SK-N-MC (cell line): ENCODE measurements at places on chromosomes 2 and 18.

DNA sequence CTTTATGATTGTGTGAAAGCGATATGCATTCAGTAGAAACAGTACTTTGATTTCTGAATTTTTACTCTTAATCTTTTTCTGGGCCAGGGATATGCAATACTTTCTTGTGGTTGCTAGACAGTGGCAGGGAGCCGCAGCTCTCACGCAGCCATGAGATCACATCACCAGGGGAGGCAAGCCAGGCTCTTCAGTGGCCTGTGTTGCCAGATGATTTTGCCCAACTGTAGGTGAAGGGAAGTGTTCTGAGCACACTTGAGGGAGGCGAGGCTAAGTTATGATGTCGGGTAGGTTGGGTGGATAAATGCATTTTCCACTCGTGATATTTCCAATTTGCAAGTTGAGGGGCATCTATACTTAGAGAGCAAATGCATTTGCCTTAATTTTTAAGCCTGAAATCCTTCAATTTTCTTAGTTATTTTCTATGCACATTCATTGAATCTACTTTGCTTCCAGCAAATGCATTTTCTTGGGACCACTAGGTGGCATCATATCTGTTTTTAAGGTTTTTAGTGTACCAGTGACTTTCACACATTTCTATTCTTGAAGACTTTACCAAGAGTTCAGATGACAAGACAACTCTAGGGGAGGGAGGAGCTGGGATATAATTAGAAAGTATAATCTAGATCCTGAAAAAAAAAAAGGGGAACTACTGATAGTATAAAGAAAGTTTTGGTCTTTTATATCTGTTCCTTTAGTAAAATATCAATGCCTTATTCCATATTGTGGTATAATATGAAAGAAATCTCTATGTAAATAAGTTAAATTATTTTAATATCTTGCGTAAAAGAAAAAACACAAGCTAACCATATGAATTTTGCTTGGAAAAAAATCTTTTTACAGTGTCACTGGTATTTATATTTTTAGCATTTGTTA, 643.3 kb downstream of the SOCS6 start:
- peak; percentile 16 for DNase-seq

GRCh38 chr18:50334546-50335152, 40.2 kb upstream of the SKA1 start:
- no peak for DNase-seq

DNA sequence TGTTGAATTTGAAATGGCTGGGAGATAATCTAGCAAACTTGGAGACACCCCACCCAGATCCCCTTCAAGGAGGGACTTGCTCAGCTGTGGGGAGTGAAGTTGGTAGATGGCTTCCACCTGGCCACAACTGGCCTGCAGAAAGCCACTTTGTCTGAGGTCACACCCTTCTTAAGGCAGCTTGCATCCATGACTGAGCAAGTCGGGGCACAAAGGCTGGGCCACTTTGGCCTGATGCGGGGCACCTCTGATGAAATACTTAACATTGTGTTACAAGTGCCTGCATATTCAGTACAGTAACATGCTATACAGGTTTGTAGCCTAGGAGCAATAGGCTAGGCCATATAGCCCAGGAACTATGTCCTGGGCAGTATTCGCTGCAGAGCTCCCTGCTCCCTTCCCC, 13.4 kb upstream of the RPL37A start:
- DNase-seq, result no peak

DNA sequence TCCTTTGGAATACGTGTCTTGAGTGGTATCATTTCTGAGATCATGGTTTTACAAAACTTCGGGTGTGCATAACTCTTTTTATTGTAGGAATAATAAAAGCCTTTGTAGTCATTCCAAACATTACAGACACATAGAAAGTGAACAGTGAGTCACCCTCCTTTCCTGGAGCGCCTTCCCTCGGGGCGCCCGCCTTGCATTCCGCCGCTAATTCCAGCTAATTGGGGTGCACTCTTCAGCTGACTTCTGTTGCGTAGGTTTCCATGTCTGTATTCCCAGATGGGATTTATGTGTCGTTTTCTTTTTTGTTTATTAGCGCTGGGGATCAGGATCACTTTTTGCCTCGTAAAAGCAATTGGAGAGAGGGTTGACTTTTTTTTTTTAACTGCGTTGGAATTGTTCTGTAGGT, 18.7 kb downstream of the SH3BP4 start:
- no peak for DNase-seq

DNA sequence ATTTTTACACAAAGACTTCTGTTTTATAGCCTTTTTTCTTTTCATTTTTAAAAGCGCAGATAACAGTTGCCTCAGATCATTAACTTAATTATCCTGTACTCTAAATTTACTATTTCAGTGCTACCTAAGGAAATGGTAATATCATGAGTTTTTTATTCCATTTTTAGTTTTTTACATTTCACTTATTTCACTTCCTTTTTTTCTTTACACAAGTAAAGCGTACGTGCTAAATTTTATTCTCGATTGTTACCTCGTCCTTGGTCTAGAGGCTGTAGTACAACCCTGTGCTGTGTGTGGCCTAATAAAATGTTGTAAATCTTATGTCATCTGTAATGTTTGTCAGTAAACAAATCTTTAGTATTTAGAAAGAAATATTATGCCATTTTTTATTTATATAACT, 49.2 kb downstream of the CRIM1 start:
- DNase-seq, result no peak

GRCh38 chr2:24509425-24509824, 18.4 kb downstream of the NCOA1 start:
- DNase-seq, result no peak

GRCh38 chr2:201707142-201707541, 8.7 kb upstream of the MPP4 start:
- no peak for DNase-seq

GRCh38 chr18:75238100-75238499, 27.5 kb downstream of the TSHZ1 start:
- no peak for DNase-seq

DNA sequence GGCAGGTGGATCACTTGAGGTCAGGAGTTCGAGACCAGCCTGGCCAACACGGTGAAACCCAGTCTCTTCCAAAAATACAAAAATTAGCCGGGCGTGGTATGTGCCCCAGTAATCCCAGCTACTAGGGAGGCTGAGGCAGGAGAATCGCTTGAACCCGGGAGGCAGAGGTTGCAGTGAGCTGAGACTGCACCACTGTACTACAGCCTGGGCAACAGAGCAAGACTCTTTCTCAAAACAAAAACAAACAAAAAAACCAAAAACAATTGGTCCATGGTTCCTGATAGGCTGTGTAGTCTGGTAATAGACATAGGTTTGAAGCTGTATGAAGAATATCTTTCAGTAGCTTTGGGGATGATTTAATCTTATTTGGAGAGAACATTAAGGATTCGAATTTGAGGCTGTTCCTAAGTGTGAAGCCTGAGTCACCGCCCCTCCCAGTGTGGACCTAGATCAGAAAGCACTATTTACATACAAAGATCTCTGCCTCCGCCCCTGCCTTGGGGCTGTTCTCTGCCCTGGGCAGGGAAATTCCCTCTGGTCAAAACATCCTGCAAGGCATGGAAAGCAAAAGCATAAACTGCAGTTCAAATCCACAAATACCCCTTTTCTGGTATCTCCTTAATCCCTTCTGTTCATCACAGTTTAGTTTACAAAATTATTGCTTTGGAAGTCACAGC, 52.8 kb upstream of the PMAIP1 start:
- DNase-seq, result no peak

GRCh38 chr2:237482485-237482884, 4.6 kb upstream of the MLPH start:
- no peak for DNase-seq

DNA sequence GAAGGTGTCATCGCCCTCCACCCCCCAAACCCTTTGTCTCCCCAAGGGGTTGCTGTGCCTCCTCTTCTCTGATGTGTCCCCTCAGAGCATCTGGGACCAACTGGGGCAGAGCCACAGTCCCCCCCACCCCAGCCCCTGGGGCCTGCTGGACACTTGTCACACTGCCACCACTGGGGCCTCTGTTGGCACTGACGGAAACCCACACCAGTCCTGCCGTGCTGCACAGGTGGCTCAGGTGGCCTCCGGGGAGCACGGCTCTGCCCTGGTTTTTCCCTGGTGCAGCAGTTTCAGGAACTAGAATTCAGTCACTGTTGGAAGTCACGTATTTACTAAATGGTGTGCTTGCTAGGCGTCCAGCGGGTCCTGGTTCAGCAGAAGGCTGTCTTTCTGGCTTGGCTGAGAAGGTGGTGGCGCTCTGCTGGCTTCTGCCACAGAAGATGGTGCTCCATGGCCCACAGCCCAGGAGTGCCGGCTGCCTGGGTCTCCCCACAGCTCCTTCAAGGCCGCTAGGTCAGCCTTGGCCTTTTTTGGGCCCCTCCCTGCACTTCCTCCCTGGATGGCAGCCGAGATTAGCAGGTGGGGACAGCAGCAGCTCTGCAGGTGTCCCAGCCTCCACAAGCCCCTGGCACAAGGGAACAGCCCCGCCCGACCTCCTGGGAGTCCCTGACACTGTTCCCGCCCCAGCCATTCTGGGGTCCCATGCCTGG, 18.6 kb upstream of the KLHL30 start:
- DNase-seq, result no peak
